ENCODE measurements at places on chromosomes 13 and 19.

DNA sequence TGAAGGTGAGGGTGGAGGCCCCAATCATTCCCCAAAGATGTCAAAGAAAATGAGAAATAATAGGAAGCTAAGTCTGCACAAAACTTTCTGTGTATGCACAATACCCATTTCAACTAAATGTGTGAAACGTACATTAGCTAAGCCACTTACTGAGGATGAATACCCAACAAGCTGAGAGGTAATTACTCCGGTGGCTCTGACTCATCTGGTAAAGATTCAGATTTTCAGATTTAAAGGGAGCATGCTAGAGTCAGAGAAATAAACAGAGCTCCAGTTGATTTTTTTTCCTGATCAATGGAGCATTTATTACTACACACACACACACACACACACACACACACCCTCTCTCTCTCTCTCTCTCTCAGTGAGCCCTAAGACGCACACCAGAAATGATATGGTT is 194.8 kb upstream of the ARGLU1 start:
- no peak for DNase-seq

GRCh38 chr13:59299584-59299983 is 864.1 kb downstream of the DIAPH3 start:
- no peak for DNase-seq

DNA sequence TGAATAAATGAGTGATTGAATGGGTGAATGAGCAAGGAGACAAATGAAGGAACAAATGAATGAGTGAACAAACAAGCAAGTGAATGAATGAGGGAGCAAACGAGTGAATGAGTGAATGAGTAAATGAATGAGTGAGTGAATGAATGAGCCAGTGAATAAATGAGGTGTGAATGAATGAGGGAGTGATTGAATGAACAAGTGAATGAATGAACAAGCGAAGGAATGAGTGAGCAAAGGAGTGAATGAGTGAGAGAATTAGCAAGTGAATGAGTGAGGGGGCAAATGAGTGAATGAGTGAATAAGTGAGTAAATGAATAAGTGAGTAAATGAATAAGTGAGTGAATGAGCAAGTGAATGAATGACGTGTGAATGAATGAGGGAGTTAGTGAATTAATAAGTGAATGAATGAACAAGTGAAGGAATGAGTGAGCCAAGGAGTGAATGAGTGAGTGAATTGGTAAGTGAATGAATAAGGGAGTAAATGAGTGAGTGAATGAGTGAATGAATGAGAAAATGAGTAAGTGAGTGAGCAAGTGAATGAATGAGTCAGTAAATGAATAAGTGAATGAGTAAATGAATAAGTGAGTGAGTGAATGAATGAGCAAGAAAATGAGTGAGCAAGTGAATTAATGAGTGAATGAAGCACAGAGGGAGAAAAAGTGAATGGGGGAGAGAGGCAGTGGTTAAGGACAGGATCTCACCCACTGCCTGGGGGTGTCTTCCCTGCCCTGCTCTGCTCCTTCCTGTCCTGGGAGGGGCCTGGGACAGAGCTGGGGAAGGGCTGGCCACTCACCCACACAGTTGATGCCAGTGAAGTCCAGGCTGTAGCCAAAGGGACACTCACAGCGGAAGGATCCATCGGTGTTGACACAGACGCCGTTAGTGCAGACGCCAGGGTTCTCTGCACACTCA is 36.4 kb downstream of the CCL25 start:
- no peak for DNase-seq

DNA sequence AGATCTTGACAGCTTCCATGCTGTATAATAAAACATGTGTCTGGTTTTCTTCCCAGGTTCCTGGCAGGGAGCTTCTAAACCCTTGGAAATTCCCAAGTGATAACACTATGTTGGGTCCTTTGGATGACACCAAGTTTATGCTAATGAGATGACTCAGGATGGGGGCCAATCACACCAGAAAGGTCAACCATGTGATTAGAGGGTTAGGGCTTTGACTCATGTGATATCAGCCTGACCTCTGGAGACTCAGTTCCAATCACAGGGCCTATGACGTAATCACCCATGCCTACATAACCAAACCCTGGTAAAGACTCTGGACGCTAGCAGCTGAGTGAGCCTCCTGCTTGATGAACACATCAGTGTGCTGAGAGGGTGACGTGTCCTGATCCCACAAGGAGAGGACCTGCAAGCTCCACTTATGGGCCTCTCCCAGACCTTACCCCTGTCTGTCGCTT is 203.6 kb downstream of the DCLK1 start:
- DNase-seq, result no peak

GRCh38 chr13:21475115-21475514 is 16.0 kb upstream of the ZDHHC20 start:
- DNase-seq, result no peak

DNA sequence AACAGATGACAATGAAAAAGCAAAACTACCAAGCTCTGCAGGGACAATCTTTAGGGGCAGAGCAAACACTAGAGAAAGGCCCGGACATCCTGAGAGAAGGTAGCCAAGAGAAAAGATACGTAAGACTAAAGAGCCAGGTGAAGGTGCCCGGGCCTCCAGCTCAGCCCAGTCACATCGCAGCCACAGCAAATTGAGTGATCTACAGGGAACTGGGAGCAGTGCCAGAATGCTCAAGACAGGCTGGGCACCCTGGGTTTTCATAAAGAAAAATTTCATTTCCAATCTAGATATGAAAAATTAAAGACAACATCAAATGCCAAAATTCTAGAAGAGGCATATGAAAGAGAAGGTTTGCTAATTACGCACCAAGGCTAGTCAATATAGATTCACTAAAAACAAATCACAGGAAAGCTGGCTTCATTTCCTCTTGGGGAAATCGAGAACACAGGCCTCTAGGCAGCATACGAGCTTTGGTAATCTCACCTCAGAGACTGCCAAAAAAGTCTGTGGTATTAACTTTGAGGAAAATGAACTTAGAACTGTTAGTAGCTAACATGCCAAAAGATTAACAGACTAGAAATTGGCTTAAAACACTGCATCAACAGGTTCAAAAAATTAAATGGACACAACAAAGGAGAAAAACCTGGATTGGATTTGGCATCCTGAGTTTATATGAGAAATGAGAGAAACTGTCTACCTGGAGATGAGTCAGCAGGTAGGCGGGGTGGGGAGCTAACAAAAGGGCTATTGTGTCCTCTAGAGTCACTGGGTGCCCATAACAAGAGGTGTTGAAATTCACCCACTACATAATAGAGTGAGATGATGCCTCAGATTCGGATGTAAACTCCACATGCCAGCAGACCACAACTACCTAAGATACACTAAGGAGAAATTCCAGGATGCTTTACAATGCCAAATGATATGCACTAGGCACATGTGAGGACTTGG is 6.6 kb downstream of the ANKRD10 start:
- peak; percentile 66 for DNase-seq

- DNase-seq, result no peak
Measured at GRCh38 chr13:44048326-44048725, 168.6 kb downstream of the LACC1 start.
